ENCODE measurements at places on chromosomes 16 and 17.

- peak; percentile 91 for DNase-seq
Measured at GRCh38 chr16:11350921-11351335, 5.7 kb downstream of the RMI2 start.

GRCh38 chr16:16081141-16081540 lies 131.7 kb downstream of the ABCC1 start:
- no peak for DNase-seq

DNA sequence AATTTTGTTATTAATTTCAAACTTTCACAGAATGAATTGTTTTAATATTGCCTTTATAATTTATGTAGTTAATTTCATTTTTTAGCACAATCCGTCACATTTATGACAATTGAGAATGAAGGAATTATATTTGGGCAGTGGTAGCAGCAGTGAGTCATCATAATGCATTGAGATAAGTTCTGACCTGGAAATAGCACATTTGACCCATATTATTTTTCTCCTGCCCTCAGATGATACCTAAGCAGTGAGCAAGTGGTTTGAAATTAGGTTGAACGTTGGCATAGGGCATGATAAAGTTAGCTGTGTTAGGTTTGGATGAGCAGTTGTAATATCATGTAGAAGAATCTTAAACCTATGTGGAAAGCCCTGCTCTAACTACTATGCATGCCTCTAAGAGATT lies 1431.3 kb upstream of the CDH8 start:
- no peak for DNase-seq

- no peak for DNase-seq
Measured at GRCh38 chr16:23482778-23483177, 27.5 kb downstream of the GGA2 start.

DNA sequence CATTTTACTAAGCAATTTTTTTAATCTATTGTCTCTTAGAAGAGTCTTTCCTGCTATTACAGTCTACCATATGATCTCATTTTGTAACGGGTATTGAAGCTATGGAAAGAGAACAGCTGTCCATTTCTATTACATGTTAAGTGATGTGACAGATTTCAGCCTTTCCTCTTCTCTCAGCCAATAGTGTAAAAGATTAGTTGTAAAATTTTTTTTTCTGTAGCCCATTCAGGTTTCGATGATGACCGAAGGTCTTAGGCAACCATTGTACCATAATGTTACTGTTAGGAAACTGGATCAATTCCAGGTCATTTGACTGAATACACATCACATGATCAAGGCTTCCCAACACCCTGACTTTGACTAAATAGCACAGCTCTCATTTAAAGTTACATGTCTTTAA lies 147.6 kb upstream of the HLF start:
- no peak for DNase-seq

DNA sequence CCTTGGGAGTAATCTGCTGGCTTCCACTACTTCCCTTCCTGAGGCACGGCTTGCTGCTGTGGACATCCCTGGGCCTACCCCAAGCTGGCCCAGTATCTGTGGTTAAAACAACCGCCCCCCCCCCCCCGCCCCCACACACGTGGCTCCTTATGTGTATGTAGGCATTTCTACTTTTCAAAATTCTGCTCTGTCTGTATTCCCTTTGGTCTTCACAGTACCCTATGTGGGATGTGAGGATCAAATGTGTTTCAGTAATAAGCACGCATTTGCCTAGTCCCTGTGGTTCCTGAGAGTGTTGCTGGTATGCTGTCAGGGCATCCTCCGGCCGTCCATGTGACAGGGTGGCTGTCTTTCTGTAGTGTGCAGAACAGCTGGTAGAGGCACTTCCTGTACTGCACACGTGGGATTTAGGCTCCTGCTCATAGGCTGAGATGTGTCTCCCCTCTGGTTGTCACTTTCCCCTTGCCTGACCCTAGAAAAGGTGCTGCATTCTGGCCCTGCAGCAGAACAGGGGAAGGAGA lies 2.2 kb downstream of the NT5M start:
- no peak for DNase-seq

DNA sequence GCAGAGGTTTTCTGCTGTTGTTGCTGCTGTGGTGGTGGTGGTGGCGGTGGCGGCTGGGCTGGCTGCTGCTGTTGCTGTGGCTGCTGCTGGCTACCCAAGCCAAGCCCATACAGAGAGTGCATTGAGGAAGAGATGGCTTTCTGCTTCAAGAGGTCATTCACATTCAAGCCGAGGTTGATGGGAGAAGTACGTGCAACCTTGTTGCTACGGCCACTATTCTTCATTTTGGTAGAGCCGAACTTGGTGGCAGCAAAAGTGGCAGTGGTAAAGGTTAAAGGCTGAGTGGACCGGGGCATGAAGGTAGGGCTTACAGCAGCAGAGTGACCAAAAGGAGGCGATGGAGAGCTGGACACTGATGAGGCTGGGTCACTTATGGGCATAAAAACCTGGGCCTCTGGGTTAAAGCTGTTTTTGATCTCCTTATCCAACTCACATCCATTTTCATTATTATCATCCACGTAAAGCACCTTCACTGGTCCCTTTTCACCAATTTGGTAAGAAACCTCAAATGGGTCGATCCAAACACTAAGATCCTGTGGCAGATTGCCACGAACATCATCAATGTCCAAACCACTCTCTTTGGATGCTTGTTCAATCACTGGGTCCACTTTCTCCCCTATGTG lies 2.8 kb downstream of the TOB1 start:
- peak; percentile 54 for DNase-seq

GRCh38 chr16:75745242-75745641 lies 19.0 kb upstream of the CPHXL start:
- no peak for DNase-seq

DNA sequence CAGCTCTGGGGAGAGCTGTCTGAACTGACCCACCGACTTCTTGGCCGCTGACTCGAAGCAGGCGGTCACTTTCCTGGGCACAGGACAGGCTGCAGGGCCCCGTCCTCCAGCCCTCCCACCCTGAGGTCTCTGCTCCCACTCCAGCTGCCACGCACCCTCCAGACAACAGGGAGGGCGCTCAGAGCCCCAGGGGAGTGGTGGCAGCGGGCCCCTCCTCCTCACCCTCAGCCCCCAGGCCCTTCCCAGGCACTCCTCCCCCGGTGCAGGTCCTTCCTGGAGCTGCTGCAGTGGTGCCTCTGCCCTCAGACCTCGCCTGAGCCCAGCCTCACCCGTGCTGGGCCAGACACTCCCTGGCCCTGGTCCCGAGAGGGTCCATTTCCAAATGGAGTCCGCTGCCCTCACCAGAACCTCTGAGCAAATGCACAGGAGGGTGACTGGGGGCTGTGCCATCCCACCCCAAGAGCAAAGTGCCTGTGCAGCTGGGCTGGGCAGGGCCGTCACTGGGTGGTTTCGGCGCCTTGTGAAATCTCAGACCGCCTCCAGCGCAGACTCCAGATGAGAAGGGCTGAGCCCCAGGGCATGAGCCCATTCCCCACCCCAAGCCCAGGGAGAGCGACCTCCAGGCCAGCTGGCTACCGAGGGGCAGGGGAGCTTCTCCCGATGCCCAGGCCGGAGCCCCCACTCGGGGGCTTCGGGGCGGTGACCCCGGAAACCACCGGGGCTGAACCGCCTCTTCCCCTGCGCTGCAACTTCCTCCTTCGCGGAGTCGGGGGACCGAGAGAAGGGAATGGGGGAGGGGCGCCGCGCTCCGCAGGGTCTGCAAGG lies 717 bp downstream of the CYBA start:
- DNase-seq = peak; percentile 27
